Non-pigmented ciliary epithelial cell (primary cell): ENCODE measurements at places on chromosomes 12 and 14.

GRCh38 chr12:113702276-113702675, 230.6 kb upstream of the LHX5 start:
- no peak for DNase-seq

- DNase-seq = no peak
Measured at GRCh38 chr12:71108355-71108754, 49.4 kb downstream of the TSPAN8 start.

DNA sequence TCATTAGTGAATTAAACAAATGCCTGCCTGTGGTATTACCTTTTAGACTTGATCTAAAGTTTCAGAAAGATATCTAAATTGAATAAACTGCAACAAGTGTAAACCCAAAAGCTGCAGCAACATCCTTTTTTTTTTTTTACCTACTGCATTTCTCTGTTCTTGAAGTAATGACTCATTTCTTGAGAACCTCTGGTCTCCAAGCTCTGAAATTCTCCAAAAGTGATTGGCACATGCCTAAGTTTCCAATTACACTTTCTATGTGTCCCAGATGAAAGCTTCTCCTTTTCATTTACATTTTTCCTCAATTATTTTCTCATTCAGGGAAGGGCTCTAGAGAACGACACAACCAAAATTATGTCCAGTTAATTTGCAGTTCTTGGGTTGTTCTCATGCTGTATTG, 435.2 kb upstream of the DCN start:
- no peak for DNase-seq

- DNase-seq = no peak
Measured at GRCh38 chr14:104224506-104225277, 86.3 kb downstream of the KIF26A start.

- no peak for DNase-seq
Measured at GRCh38 chr12:125954362-125954761, 889.1 kb downstream of the AACS start.

- DNase-seq = no peak
Measured at GRCh38 chr12:112282920-112283319, 99.3 kb downstream of the HECTD4 start.
